C1 segment of cervical spinal cord (tissue), 14 donors: ENCODE measurements at places on chromosomes 7 and 10.

DNA sequence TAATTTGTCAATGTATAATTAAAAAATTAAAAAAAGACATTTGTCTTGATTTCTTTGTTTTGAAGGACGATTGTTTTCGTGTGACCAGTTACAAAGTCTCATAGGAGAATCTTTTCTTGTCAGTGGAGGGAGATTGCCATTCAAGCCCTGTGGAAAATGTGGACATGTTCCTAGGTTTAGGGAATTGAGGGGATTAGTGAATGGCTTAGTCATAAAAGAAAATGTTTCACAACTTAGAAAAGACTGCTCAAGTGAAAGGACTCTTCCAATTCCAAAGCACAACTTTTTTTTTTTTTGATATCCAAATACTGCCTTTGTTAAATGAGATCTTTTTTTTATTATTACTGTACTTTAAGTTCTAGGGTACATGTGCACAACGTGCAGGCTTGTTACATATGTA lies 140.7 kb upstream of the HABP2 start:
- DNase-seq, result no peak

GRCh38 chr7:25537662-25538375 lies 309.5 kb upstream of the NPVF start:
- no peak for DNase-seq

GRCh38 chr7:77991656-77992055 lies 193.1 kb downstream of the PHTF2 start:
- DNase-seq, result no peak

- no peak for DNase-seq
These were observed 31.0 kb upstream of the CC2D2B start for GRCh38 chr10:95876756-95877155.

- no peak for DNase-seq
These were observed 687 bp downstream of the HELLS start for GRCh38 chr10:94546049-94546900.

- no peak for DNase-seq
These were observed 27.7 kb downstream of the ANKRD26 start for GRCh38 chr10:27072436-27073114.

DNA sequence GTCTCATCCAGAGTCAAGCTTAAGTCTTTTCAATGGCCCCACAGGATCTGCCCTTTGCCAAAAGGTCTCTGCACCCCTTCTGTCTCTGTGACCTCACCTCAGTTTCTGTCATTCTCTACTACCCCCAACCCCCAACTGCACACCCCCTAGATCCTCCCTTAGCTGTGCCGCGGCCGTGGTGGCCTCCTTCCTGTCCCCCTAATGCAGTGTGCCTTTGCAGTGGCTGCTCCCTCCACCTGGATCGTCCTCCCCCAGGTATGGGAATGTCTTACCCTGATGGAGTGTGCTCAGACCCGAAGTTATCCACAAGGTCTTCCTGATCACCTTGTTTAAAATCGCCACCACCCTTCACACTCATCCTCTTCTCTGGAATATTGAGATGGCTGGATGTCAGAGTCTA lies 9.6 kb downstream of the FGF8 start:
- no peak for DNase-seq
